Lung microvascular endothelial cell (primary cell): ENCODE measurements at places on chromosomes 13 and 19. TPM values are rescaled to one million over a fixed set of nuclear protein-coding genes. Genes with fewer than 3 reads are reported as not detected.

Gene C19orf85
- not detected in 2 replicates for total RNA-seq

Gene ZNF439
- total RNA-seq = 0.22 and 2.8 TPM in 2 replicates

Gene COL4A1
- total RNA-seq = 836 and 1,068 TPM in 2 replicates

Gene MLLT1
- total RNA-seq = 4.8 and 8.7 TPM in 2 replicates

Gene ZNF155
- total RNA-seq = 5.4 and 7.3 TPM in 2 replicates

Gene RNASEH2B
- total RNA-seq = 15.7 and 19.2 TPM in 2 replicates
